ENCODE measurements at places on chromosomes 5 and 9.

DNA sequence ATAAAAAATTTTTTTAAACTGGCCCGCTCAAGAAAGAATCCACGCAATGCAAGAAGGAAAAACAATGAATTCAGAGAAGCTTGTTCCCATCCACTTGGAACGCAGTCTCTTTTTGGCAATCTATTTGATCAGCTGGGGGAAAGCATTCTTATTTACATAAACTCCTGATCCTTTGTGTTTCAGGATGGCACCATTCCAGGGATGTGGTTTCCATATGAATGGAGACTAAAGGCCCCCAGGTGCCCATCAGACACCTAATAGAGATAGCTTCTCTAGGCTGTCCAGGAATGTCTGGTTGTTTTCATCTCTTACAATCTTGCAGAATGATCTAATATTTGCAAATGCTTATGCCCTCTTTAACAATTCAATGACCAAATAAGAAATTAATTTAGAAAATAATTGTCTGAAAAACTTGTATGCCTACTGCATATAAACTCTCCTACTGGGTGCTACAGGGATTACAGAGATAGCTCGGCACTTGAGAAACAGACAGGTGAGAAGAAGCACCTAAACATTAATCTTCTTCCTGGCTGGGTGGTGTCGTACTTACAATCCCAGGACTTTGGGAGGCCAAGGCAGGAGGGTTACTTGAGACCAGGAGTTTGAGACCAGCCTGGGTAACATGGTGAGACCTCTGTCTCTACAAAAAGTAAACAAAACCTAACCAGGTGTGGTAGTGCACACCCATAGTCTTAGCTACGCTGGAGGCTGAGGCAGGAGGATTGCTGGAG, 3.0 kb upstream of the RASGRF2 start:
- no peak for DNase-seq

DNA sequence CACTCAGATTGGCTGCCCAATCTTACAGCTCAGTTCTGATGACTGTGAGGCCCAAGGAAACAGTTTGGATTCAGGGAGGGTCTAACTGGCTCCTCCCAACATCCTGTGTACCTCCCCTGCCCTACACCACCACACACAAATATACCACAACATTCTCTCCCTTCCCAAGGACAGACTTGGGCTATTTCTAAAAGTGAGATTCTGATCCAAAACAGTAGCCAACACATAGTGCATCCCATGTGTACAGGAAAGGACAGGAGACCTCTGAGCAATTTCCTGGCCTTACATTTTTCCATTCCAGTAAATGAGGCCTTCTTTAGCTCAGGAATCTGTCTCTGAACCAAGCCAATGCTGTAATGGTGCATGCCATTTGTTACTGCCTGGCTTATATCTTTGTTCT, 20.8 kb downstream of the ZNF366 start:
- no peak for DNase-seq

GRCh38 chr5:19859020-19859419, 129.0 kb downstream of the CDH18 start:
- no peak for DNase-seq

DNA sequence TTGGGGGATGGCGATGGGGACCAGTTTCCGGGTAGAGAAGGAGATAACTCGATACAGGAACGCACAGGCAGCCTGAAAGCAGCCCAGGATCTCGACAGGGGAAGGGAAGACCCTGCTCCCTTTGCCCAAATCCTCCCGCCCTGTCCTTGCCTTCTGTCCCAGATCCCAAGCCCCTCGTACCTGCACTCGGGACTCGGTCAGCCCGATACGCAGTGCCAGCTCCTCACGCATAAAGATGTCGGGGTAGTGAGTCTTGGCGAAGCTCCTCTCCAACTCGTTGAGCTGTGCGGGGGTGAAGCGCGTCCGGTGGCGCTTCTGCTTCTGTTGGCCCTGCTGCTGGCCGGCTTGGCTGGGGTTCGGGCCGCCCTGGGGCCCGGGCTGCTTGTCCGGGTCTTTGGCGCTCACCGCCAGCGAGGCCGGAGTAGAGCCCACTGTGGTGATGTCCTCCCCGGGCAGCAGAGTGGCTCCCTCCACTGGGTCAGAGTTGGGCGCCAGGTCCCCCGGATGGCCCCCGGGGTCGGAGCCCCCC, 1.8 kb downstream of the OTP start:
- DNase-seq = no peak

GRCh38 chr5:171205375-171205774, 103.7 kb upstream of the TLX3 start:
- no peak for DNase-seq

DNA sequence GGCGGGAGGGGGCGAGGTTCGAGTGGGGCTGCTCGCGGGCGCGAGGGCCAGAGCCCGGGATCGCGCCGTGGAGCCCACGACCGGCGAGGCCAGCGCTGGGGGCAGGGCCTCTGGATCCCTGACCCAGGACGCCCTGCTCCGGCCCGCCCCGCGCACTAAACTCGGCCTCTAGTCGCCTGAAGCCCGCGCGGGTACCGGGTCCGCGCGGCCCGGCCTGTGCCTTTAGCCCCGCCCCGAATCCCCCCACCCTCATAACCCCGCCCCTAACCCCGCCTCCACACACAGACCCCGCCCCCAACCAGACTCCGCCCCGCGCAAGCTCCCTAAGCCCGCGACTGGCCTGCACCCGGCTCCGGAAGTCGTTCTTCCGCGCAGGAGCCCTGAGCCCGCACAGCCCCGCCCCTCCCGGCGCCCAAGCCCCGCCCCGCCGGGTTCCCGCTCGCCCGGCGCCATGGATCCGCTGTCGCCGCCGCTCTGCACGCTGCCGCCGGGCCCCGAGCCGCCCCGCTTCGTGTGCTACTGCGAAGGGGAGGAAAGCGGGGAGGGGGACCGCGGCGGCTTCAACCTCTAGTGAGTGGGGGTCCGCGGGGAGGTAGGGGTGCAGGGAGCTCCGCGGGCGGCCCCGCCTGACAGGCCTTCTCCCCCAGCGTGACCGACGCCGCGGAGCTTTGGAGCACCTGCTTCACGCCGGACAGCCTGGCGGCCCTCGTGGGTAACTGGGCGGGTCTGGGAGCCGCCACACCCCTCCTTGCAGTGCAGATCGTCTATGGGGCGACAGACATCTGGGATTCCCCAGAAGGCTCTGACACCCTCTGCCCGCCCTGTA, at the start of gene PAXX:
Gene PAXX, plus strand, starts transcription at position 430 of the 826 bp plus-strand sequence. Its CDS starts 22 bp downstream, at position 452.
- DNase-seq = peak; percentile 84

DNA sequence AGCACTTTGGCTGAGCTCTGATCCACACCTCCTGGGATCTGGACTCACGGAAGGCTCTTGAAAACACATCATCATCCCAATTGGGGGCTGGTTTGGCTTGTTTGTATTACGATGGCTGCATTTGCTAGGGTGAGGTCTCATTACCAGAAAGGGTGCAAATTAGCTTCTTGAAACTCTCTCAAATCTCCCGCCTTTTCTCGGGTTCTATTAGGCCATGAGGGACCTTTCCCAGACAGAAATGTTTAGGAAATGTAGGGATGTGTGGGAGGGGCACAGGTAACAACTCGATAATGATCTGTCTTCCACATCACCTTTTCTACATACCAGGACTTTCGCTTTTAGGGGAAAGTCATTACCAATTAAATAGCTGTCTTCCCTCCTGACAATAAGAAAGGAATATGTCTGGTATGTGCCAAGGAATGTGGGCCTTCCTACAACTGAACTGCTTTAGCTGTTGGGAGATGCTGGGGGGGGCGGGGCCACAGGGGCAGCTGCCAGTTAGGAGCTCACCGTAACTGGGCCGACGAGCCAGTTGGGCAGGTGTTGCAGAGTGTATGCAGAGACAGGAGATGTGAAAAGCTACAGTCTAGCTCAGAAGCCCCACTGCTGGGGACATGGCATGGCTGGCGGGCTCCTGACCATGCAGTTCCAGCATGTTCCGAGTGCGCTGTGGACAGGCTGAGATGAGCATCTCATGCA, 71.2 kb downstream of the AK8 start:
- no peak for DNase-seq

- DNase-seq = no peak
These were observed 4.8 kb downstream of the RETREG1 start for GRCh38 chr5:16612007-16612406.

DNA sequence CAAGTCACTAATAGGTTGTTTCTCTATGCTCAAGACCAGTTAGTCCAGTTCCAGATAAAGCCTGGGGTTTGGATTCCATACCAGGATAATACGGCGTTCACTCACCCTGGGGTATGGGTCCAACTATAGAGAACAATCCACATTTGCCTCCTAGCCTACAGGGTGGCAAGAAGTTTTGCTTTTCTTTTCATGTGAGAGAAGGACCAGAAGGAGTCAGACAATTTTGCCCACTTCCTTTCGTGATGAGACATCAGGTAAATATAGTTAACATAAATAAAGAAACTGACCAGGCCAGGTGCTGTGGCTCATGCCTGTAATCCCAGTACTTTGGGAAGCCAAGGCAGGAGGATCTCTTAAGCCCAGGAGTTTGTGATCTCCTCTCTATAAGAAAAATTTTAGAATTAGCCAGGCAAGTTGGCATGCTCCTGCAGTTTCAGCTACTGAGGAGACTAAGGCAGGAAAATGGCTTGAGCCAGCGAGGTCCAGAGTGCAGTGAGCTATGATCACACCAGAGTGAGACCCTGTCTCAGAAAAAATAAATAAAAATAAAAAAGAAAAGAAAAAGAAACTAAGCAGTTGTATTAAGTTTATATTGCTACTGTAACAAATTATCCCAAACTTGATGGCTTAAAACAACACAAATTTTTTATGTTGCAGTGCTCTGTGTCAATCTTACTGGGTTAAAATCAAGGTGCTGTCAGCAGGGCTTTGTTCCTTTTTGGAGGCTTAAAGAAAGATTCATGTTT, 7.5 kb upstream of the REEP5 start:
- DNase-seq = no peak

DNA sequence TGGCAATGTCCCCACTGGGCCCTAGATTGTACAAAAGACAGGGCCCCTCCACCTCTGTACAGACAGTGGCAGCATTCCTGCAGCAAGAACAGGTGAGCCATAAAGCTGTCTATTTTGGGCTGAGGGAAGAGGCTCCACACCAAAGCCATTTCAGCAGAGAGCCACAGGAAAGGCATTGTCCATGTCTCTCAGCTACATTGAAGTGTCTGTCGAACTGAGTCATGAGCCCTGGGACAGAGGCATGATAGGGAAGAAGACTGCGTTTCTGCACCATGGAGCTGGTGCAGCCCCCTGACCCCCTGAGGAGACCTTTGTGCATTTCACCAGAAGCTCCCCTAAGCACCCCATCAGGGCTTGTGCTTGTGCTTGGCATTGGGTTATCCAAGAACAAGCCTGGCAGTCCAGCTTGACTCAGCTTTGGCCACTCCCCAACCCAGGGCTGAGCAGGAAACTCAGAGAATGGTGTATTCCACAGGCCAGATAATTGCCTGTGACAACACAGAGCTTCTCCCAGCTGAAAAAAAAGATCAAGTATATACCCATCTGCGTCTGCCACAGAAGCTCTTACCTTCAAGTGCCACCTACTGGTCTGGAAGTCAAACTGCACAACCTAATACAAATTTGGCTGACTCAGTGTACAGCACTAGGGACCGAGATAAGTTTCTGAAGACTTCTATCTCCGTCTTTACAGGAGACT, 5.9 kb upstream of the FRMD3 start:
- peak; percentile 63 for DNase-seq

GRCh38 chr9:26329974-26330373, 562.6 kb downstream of the CAAP1 start:
- DNase-seq = no peak

DNA sequence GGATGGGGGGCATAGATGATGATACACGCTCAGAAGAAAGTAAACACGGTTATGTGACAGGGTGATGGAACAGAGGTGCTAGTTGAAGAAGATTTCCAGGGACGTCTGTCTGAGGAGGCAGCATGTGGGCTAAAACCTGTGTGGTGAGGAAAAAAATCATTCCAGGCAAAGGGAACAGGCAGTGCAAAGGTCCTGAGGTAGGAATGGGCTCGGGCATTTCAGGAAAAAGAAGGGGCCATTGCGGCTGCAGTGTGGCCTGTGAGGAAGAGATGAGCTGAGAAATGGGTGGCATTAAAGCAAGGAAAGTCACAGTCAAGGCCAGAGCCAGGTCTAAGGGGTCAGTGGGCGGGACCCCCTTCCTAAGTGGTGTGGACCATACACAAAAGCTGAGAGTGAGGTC, 18.2 kb downstream of the TSPAN17 start:
- no peak for DNase-seq

DNA sequence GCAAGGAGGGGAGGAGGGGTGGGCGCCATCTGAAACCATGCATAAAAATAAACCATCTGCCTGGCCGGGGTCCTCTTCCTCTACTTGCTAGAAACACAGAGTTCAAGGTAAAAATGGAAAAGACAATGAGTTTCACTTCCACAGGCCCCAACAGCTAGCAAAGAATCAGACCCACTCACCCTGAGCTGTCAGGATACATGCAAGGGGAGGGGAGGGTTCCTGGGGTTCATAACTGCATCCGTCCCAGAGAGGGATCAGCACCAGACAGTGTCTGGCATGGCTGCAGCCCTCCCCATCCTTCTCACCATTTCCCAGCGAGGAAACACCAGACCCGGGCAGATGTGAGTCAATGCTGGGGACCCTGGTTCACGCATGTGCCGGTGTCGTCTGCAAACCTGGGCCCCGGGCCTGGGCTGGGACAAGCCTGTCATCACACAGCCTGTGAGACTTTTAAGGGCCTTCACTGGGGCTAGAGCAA, 55.4 kb downstream of the SEMA4D start:
- no peak for DNase-seq

DNA sequence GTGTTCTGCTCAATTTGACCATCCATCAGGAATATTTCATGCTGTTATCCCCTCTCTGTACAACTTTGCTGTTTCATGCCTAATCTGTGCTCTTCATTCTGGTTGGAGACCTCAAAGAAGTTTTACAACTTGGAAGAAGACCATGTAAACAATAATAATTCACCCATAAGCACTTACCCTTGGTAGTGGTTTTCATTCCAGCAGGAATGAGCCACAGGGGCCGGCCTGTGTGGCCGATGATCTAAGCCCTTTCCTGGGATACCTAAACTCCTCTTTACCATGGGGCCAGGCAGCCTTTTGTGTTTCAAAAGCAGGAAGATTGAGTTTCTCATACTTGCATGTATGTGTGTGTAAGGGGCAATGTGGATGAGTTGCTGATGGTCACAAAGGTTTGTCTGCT, 165.0 kb downstream of the FGF1 start:
- DNase-seq = no peak

GRCh38 chr5:14821100-14821845, 50.3 kb downstream of the ANKH start:
- no peak for DNase-seq

- no peak for DNase-seq
These were observed 185.8 kb downstream of the CD180 start for GRCh38 chr5:67010684-67011409.

- no peak for DNase-seq
These were observed 5.4 kb downstream of the PHYKPL start for GRCh38 chr5:178227138-178227659.

DNA sequence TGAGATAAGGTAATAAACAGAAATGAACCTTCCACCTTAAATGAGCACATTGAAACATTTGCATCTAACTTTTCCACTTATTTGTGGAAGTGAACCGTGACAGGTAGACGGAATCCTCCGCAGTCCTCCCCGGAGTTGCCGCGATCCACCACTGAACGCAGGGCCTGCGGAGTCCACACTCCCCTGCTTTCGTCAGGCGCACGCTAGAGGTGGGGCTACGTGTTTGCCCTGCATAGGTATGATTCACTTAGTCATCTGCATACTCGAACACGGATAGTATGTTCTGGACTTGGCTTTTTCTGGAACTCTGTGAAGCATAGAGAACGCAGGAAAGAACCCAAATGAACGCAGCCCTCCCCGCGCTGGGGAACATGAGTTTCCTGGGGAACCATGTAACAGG, 272.8 kb upstream of the IRX4 start:
- DNase-seq = no peak

GRCh38 chr5:54823006-54823405, 162.4 kb downstream of the ESM1 start:
- no peak for DNase-seq

GRCh38 chr5:140181002-140181483, 6.1 kb downstream of the CYSTM1 start:
- no peak for DNase-seq
